ENCODE measurements at places on chromosomes 3 and 15. TPM values are rescaled to one million over a fixed set of nuclear protein-coding genes. Genes with fewer than 3 reads are reported as not detected.

GRCh38 chr15:60582370-60583036, 103.6 kb upstream of the ICE2 start:
- no peak for DNase-seq

DNA sequence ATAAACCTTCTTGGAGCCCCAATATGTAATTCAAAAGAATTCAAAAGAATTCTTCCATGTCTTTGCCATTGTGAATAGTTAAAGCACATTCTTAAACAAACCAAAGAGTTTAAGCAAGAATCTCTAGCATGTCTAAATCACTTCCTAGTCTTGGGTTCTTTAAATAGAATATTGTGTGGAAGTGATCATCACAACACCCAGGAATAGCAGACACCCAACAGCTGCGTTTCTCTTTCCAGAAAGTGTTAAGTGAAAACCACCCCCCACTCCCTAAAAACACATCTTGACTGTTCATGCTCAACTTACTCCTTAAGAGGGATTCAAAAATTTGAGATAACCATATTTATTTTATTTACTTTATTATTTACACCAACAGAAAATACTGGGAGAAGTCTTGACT, 24.1 kb upstream of the CAPN7 start:
- DNase-seq, result no peak

GRCh38 chr3:9404680-9405079, 7.3 kb downstream of the SETD5 start:
- DNase-seq, result no peak

DNA sequence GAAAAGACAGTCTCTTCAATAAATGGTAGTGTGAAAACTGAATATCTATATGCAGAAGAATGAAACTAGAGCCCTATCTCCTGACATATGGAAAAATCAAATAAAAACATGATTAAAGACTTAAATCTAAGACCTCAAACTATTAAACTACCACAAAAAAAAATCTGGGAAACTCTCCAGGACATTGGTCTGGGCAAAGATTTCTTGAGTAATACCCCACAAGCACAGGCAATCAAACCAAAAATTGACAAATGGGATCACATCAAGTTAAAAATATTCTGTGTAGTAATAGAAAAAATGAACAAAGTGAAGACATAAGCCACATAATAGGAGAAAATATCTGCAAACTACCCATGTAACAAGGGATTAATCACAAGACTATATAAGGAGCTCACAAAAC, 286.4 kb downstream of the TBC1D5 start:
- no peak for DNase-seq

GRCh38 chr3:67357610-67358458, 296.6 kb downstream of the SUCLG2 start:
- DNase-seq, result no peak

DNA sequence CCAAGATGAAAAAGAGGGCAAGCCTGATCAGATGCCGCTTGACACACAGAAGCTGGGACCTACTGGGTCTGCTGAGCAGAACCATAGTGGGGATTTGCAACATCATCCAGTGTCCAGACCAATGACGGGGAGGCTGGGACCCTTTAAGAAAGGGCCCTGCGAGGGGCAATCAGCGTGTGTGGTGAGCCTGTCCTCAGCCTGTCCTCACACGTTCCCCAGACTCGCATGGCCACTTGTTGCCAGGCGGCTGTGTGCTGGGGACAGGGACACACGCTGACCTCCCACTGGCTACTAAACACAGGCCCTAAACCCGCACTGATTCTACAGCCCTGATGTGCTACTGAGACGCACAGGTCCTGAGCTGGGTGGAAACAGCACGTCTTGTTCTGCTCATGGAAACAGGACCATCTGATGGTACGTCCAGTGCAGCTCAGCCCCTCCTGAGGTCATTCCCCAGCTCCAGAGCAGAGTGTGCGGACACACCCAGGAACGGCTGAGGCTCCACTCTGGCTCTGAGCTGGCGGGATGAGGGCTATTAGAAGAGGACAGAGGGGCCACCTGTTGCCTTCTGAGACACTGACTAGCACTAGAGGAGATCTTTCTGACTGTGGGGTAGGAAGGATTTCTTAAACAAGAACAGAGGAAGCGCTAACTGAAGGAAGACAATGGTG, 24.4 kb downstream of the PCSK6 start:
- no peak for DNase-seq

DNA sequence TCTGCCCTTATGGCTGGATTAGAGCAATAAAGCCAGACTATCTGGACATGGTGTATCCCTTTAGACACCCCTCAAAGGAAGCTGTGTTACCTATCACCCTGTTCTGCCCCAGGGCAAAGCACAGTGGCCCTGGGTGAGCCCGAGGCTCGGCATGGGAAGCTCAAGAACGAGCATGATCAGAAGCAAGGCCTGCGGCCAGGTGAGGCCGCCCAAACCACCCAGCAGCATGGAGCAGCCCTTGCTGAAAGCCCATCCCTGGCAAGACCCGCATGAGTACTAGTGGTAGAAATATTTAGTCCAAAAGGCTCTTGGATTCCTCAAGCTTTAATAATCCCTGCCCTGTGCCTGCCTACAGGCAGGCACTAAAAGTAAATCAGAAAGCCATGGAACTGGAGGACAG, 261.1 kb downstream of the MEX3B start:
- no peak for DNase-seq

DNA sequence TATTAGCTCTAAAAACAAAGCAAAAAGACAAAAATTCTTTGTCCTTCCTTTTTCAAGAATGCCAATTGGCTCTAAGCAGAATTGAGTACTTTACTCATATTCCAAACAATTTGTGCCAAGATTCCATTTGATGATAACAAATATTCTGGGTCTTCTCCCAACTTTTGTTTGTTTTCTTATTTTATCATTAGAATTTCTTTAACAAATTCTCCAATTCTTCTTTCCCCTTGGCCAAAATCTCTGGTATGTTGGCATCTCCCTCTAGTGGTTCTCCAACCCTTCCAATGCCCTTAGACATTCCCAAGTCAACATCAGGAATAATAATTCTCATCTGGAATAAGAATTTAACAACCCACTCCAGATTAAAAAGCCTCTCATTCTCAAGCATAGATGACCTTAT, 5.3 kb downstream of the CPOX start:
- DNase-seq, result no peak

- no peak for DNase-seq
These were observed 9.2 kb downstream of the BTBD1 start for GRCh38 chr15:83057696-83058376.

GRCh38 chr3:85605066-85605465, 646.3 kb downstream of the CADM2 start:
- DNase-seq, result no peak

DNA sequence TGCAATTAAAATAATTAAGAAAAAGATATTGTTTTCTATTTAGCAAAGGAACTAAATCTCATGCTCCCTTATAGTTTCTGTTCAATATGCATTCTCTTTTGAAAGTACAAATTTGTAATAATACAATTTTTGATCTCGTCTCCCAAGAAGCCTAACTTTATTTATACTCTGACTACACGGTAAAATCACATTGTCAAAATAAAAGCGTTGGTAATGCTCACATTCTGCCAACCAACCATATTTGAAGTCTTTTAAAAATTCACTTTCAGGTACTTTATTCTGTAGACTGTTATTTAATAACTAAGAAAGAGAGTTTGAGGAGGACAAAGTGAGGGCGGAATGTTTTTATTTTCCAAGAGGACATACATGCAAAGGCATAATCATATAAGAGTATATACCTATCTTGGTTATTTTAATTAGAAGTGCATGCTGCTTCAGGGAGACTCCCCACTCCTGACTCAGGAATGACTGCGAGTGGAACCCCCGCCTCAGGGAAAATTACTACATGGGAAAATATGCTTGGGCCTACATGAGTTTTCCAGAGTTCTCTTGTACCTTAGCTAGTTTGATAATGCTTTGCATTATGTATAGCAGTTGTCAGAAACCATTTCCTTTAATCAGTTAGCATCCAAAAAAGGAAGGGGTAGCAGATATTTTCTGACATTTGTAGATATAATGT, 19.3 kb downstream of the MBNL1 start:
- DNase-seq, result no peak

GRCh38 chr15:65414841-65415621, 7.7 kb downstream of the IGDCC4 start:
- DNase-seq, result no peak

DNA sequence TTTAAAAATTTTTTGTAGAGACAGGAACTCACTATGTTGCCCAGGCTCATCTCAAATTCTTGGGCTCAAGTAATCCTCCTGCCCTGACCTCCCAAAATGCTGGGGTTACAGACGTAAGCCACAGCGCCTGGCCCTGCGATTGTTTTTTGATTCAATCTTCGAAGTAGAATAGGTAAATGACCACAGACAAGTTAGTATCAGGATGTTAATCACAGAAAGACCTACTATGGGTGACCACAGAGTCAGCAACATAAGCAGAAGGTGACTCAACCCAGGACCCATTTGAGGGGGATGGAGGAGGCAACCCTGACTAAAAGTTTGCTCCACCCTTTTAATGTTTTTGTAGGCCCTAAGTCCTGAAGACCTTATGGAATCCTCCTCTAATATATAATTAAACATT, 10.0 kb upstream of the USP3 start:
- DNase-seq, result no peak

DNA sequence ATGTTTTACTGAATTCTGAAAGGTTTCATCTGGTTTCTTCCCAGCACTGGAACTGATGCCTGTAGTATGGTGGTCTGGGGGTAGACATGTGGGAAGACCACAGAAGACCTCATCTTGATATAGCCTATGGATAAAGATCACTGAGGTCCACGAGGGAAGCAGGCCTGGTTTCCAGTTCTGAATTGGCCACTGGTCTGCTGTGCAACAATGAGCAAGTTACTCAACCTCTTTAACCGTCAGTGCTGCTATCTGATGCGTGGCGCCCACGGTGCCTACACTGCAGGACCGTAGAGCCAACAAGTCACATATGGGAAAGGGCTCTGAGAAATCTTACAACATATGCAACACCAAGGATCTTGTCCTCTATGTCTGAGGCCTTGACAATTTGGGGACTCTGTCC, 13.3 kb downstream of the TLE3 start:
- DNase-seq, result no peak

DNA sequence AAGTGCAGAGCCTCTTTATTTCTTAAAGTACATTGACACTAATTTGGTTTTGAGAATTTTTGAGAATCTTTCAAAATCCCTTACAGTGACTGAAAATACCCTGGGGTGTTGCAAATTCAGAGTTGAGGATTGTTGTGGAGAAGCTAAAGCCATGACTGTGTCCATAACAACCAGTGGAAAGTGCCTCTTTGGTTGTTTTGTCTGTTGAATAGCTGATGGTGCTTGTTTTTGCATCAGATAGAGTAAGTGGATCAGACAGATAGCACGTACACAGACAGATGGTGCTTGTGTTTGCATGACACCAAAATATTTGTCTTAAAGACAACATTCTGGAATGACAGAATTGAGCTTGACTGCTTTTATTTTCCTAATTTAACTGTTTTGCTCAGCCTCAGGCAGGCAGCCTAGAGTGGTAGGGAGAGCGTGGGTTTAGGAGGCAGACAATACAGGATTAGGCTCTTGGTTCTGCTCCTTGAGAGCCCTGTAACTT, 265.0 kb downstream of the IL20RB start:
- no peak for DNase-seq

- DNase-seq, result no peak
These were observed 10.6 kb downstream of the ATP8B4 start for GRCh38 chr15:50108461-50108860.

DNA sequence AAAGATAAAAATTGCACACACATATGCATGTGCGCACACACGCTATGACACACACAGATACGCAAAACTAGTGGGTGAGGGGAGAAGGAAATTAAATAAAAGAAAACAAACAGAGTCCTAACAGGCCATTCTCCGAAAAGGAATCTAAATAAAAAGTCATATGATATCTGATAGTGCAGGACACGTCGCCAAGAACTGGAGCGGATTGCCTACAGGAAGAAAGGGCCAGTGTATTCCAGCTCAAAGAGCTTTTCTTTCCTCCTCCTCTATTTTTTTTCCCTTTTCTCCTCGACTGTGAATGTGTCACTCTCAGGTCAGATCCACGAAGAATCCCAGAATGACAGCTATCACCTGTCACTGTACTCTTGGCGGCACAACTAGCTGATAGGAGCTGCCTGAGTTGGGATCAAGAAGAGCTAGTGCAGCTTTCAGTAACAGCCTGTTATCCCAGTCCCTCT, 157.8 kb downstream of the TIGIT start:
- no peak for DNase-seq

DNA sequence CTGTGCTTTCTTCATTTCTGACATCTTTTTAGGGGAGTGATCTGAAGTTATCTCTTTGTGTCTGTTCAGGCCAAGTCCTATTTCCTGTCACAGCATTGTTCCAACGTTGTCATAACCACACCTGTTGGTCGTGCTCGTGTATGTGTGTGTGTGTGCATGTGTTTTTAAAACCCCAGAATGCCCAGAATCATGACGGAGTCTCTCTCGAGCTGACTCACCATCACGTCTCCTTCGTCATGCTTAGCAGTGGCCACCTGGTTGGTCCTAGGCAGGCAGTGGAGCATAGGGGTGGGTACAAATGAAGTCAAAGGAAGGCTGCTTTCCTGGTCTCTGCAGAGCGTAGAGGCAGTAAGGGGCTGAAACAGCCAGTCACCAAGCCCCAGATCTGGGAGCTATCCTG, 126.8 kb upstream of the ABHD17C start:
- DNase-seq, result no peak

DNA sequence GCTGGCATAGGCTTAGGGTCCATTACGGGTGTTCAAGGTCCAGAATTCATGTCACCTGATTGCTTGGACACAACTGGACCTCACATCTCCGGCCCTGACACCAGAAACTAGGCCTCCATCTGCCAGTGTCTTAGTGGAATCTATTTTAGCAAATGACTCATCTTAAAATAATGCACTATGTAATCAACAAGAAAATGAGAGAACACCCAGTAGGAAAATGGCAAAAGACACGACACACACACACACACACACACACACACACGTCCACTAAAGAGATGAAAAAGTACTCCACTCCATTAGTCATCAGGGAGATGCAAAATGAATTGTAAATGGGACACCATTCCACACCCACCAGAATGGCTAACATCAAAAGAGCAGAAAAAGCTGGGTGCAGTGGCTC, 11.2 kb downstream of the APBA2 start:
- no peak for DNase-seq

GRCh38 chr3:25775936-25776335, 7.3 kb downstream of the NGLY1 start:
- DNase-seq, result no peak

GRCh38 chr3:27568393-27568792, 84.2 kb upstream of the SLC4A7 start:
- DNase-seq, result no peak

DNA sequence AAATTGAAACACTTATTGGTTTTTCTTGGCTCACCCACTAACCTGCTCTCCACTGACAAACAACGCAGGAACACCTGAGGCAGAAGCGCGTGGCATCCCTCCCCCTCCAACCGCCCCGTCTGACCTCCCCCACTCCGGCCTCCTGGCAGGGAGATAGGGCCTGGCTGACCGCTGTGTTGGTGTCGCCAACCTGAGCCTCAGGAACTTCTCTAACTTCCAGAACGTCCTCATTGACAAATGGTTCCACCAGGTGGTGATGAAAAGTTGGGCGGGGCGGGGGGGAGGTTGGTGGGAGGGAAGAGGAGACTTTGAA, 22.8 kb downstream of the IL17RD start:
- DNase-seq, result no peak

EFHB gene
- 0.74 TPM for polyA plus RNA-seq

SLC15A2 gene
- polyA plus RNA-seq, result 1.1 TPM

C3orf49 gene
- polyA plus RNA-seq, result not detected

SAMD7 gene
- polyA plus RNA-seq, result not detected

NR1D2 gene
- 40.9 TPM for polyA plus RNA-seq

ARHGEF26 gene
- 0.13 TPM for polyA plus RNA-seq

CDCP1 gene
- polyA plus RNA-seq, result not detected

DBR1 gene
- 14.3 TPM for polyA plus RNA-seq

MKRN2OS gene
- polyA plus RNA-seq, result not detected

HRH1 gene
- not detected for polyA plus RNA-seq

SPTBN5 gene
- not detected for polyA plus RNA-seq

NKIRAS1 gene
- 6.2 TPM for polyA plus RNA-seq

GP9 gene
- 6.4 TPM for polyA plus RNA-seq
